ENCODE measurements at places on chromosomes 2 and 18. TPM values are rescaled to one million over a fixed set of nuclear protein-coding genes. Genes with fewer than 3 reads are reported as not detected.

DNA sequence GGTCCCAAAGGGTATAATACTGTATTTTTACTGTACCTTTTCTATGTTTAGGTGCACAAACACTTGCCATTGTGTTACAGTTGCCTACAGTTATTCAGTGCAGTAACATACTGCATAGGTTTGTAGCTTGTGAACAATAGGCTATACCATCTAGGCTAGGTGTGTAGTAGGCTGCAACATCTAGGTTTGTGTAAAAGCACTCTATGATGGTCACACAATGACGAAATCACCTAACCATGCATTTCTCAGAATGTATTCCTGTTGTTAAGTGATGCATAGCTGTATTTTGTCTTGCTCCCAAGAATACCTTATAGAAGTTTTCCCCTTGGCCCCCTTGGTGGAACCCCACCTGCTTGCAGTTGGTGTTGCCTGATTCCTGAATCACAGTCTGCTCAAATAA lies 29.3 kb upstream of the AGFG1 start:
- H3K27me3 ChIP-seq, result no peaks in the 10 kb centered on the region
- no peak for DNase-seq
- H3K27ac ChIP-seq, result no peak overlapping the region
- no peaks in the 10 kb centered on the region for H3K4me1 ChIP-seq
- no peaks in the 10 kb centered on the region for H3K36me3 ChIP-seq

DNA sequence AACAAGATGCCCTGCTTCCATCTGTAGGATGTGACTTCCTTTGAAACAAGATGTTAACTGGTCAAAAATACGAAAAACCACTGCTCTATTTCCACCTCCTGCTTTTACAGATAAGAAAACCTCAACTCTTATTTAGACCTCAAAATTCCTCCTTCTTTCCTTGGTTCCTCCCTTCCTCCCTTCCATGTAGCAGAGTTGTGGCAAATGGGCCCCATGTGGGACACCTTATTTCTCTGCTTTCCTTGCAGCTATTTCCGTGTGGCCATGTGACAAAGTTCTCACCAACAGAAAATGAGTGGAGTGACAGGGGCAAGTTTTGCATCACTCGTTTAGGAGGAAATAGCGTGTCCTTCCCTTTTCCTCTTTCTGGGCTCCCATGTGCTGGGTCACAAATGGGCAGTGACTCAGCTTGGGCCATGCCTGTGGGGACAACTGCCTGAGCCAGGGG lies 69.4 kb upstream of the SMAD2 start:
- no peak for DNase-seq
- no peak overlapping the region for H3K27ac ChIP-seq
- H3K36me3 ChIP-seq, result peaks cover 2% of the 10 kb centered on the region

GRCh38 chr2:69242651-69243051 lies 144.4 kb downstream of the GFPT1 start:
- no peaks in the 10 kb centered on the region for H3K36me3 ChIP-seq
- no peak for DNase-seq
- H3K4me3 ChIP-seq, result no peak overlapping the region
- no peaks in the 10 kb centered on the region for H3K4me1 ChIP-seq
- peaks cover 15% of the 10 kb centered on the region for H3K27me3 ChIP-seq

MROH2A gene
- total RNA-seq, result not detected

CRYGC gene
- total RNA-seq, result not detected

TDRD15 gene
- total RNA-seq, result not detected

All from activated CD4-positive, alpha-beta memory T cell treated with anti-CD3 and anti-CD28 coated beads for 36 hours (primary cell).